ENCODE measurements at places on chromosomes 7 and 10.

DNA sequence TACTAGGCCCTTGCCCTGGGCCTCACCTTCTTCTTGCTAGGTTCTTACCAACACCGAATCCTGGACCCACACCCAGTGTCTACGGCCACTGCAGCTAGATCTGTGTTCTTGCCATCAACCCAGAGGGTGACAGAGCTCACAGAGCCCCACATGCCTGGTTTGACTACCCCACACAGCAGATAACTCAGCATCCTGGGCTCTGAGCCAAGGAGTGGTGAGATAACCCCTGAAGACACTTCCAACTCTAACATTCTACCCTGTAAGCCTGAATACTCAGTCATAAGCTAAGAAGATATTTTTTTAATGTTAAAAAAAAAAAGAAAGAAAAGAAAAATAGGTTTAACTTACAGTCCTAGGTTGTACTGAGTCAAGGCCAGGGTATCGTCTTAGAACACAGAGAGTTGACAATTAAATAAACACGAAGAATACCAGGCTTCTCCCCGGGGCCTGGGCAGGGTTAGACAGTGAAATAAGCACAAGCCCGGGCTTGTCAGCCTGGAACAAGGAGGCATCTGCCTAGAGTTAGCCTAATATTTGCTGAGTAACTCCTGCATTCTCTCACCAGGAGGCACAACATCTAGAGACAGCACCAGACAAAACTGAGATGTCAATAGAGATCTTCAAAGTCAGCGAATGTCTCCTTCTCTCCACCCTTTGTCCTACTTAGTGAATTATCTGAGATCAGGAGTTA, 556.5 kb upstream of the LRRN3 start:
- peak; percentile 63 for DNase-seq

- no peak for DNase-seq
These were observed 87.4 kb upstream of the DDC start for GRCh38 chr7:50652400-50653125.

- no peak for DNase-seq
These were observed 108.1 kb downstream of the PRKAG2 start for GRCh38 chr7:151768805-151769187.

GRCh38 chr10:104297697-104298660, 29.0 kb downstream of the GSTO2 start:
- peak; percentile 80 for DNase-seq

DNA sequence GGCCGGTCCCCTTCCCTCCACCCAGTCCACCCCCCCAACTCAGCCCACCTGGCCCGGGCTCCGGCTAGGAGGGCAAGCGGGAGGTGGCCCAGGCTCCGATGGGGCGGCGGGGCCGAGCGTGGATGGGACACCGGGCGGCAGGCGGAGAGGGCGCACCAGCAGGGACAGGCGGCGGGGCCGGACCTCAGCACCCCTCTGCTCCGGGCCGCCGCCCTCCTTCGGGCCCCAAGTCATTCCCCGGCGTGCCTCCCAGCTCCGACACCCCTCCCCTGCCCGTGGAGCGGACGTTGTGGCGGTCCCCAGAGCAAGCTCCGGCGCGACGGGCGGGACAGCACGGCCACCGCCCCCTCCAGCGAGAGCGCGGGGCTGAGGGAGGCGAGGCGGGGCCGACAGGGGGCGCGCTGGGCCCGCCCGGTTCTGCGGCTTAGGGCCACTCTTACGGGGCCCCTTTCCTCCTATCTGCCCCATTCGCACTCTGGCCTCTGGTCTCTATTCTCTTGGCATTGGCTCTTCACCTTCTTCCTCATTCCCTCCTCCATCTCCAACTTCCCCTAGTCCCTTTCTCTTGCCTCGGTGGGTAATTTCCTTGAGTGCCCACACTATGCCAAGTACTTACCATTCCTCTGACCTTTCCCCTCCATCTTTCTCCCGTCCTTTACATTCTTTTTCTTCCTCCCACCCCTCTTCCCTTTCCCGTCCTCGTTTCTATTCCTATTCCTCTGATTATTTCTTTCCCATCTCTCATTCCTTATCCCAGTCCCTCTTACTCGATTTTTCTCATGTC, 701 bp upstream of the GBX1 start:
- no peak for DNase-seq

- DNase-seq = no peak
These were observed 137.1 kb downstream of the ZNF365 start for GRCh38 chr10:62511238-62511637.

- peak; percentile 85 for DNase-seq
These were observed 48.0 kb downstream of the BRAF start for GRCh38 chr7:140876519-140877248.

DNA sequence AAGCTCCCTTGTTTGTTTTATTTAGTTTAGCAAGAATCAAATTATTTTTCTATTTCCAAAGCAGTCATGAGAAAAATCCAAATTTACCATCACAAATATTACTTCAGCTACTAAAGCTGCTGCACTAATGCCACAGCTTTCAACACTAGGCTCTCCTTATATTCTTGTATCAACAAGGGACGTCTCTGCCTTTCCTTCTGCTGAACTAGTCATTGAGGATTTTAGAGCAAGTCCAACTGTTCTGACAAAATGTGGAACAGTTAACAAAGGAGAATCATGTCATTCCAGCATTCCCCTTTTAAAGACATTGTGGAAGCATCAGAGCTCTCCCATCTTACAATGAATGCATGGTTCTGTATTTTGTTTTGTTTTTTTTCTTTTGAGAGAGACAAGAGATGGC, 28.6 kb downstream of the FAM13C start:
- DNase-seq = no peak

DNA sequence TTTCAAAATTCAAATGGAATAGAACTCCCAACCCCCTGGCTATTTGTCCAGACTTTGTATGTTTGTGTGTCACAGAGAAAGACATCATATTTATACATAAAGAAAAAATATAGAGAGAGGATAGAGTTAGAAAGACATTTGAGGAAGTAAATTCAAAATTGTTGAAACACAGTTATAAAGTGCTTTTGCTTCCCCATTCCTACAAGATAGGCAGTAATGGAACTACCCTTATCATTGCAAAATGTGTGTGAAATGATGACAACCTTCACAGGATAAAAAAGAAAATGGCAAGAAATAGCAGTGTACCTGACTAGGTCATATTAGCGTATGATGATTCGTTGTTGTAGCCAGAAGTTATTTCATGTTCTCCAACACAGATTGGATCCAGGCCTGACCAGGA, 63.1 kb downstream of the FZD1 start:
- DNase-seq = no peak

- no peak for DNase-seq
These were observed 34.4 kb upstream of the DYNC1I1 start for GRCh38 chr7:95737828-95738505.

DNA sequence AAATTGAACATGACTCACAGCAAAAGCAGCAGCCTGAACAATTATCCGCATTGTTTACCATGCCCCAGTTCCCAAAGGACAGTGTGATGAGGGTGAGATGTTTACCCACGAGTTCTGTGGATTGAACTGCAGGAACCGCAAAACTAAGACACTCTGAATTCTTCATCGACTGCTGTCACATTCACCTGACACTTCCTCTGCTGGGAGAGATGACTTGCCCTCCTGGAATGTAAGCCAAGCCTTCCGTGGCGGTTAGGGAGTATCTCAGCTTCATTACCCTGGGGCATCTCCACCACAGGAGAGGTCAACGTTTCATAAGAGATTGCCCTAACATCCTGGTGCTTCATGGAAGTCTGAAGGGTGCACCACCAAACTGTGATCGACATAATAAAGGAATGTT, 374.6 kb upstream of the ADARB2 start:
- DNase-seq = peak; percentile 23

DNA sequence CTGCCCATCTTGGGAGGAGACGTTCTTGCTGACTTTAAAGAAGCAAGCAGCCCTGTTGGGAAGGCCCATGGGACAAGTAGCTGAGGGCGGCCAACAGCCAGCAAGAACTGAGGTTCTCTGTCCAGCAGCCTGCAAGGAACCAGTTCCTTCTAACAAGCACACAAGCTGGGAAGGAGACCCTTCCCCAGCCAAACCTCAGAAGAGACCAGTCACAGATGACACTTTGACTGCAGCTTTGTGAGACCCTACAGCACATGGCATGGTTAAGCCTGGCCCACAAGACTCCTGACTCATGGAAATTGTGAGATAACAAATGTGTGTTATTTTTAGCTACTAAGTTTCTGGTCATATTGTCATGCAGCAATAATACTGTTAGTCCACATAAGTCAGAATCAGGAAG, 99.9 kb downstream of the PRLHR start:
- peak; percentile 1 for DNase-seq

Measured in iris pigment epithelial cell (primary cell).